ENCODE measurements at places on chromosomes 7 and 10. TPM values are rescaled to one million over a fixed set of nuclear protein-coding genes. Genes with fewer than 3 reads are reported as not detected.
A peak's percentile ranks its signal among the peaks of the same experiment; 100 is the strongest.

DNA sequence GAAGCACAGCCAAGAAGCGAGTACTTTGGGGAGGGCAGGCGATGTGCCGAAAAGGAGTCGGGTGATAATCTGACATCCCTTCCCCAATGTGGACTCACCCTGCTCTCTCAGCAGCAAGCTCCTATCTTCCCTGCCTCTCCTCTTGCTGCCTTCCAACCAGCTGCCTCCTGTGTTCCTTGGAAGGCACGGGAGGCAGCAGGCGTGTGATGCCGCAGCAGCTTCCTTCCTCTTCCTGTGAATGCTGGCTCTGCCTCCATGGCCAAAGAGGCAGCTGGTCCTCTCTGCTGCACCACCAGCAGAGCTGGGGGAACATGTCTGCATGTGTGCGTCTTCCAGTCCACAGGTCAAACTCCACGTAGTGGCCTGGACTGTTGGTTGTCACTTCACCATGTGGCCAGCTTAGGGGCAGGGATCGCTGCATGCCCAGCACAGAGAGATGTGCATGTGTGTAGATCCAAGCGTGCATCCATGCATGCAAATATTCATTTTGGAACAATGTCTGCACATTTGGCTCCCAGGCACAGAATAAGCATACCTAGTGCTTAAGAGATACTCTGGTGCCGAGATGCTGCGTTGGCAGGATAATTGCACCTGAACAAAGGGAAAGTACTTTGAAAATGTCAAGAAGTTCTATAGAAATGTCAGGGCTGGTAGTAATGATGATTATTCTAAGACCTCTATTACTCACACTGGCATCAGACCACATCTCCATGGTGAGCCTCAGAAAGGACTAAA is 499.8 kb downstream of the PLXNA4 start:
- no peak for DNase-seq
- no peaks in the 10 kb centered on the region for H3K36me3 ChIP-seq
- H3K4me3 ChIP-seq, result no peak overlapping the region
- no peaks in the 10 kb centered on the region for H3K27me3 ChIP-seq
- H3K27ac ChIP-seq, result no peak overlapping the region
- H3K4me1 ChIP-seq, result no peaks in the 10 kb centered on the region

DNA sequence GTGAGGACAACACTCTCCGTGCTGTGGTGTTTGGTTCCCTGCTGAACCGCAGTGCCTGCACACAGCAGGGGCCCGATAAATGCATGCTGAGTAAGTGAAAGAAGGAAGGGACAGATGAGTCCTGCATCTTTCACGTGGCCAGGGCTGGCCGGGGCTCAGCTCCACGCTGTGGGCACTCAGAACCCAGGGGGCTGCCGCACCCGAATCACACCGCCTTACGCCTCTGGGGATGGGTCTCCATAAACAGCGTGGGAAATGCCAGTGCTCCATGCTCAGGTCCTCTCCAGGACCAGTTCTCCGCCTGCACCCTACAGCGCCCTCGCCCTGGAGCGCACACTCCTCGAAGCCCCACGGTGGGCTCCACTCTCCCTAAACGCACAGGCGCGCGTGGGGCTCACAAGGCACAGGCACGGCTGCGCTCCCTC is 38.1 kb downstream of the RASGEF1A start:
- peaks cover 3% of the 10 kb centered on the region for H3K27me3 ChIP-seq
- H3K27ac ChIP-seq, result no peak overlapping the region
- H3K4me3 ChIP-seq, result peak overlapping the region; percentile 54
- DNase-seq, result peak; percentile 48

- H3K4me3 ChIP-seq, result no peak overlapping the region
- H3K36me3 ChIP-seq, result no peaks in the 10 kb centered on the region
- H3K27ac ChIP-seq, result no peak overlapping the region
Measured at GRCh38 chr7:33411020-33411419, 281.7 kb downstream of the BBS9 start.

Gene NUP205
- total RNA-seq, result 55.1 TPM

Gene TMEM176B
- not detected for total RNA-seq

Gene SNCG
- total RNA-seq, result not detected

Gene VTI1A
- total RNA-seq, result 68.2 TPM

Gene CHAT
- total RNA-seq, result not detected

GRCh38 chr7:31372231-31372959 is 31.9 kb upstream of the NEUROD6 start:
- DNase-seq, result no peak
- no peak overlapping the region for H3K4me3 ChIP-seq
- H3K27me3 ChIP-seq, result no peaks in the 10 kb centered on the region
- no peaks in the 10 kb centered on the region for H3K4me1 ChIP-seq
- no peaks in the 10 kb centered on the region for H3K36me3 ChIP-seq

- no peak overlapping the region for H3K27ac ChIP-seq
- H3K27me3 ChIP-seq, result no peaks in the 10 kb centered on the region
- DNase-seq, result no peak
- no peak overlapping the region for H3K4me3 ChIP-seq
- H3K4me1 ChIP-seq, result peaks cover 5% of the 10 kb centered on the region
Measured at GRCh38 chr7:23685731-23686130, 5.7 kb downstream of the FAM221A start.

DNA sequence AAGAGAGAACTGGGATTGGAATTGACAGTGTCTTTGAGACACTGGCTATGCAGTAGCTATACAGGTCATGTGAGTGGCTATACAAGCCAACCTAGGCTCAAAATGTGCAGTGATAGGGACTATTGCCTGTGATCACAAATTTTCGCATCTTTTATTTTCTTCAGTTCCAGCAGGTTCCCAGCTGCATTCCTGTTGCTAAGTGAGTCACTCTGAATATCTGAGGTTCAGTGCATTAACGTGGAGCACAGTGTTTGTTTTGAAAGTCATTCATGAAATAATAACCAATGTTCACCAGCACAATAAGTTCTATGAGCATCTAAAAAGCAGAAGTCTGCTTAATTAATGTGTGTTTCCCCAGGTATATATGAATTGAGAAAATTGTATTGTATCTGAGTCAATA is 1236.0 kb upstream of the CELF2 start:
- H3K27me3 ChIP-seq, result no peaks in the 10 kb centered on the region
- H3K4me3 ChIP-seq, result no peak overlapping the region
- H3K4me1 ChIP-seq, result no peaks in the 10 kb centered on the region
- H3K27ac ChIP-seq, result no peak overlapping the region

Gene C7orf33
- not detected for total RNA-seq

- H3K4me1 ChIP-seq, result peaks cover 6% of the 10 kb centered on the region
- no peaks in the 10 kb centered on the region for H3K27me3 ChIP-seq
- H3K4me3 ChIP-seq, result no peak overlapping the region
- no peak for DNase-seq
- no peak overlapping the region for H3K27ac ChIP-seq
Measured at GRCh38 chr10:24415455-24416125, 206.7 kb downstream of the KIAA1217 start.

Measured in natural killer cell (primary cell).